Cerebellar cortex (tissue), 1 donor: ENCODE measurements at places on chromosomes 11 and 22.

GRCh38 chr11:126355926-126356897 lies 726 bp downstream of the ST3GAL4 start:
- DNase-seq = no peak

DNA sequence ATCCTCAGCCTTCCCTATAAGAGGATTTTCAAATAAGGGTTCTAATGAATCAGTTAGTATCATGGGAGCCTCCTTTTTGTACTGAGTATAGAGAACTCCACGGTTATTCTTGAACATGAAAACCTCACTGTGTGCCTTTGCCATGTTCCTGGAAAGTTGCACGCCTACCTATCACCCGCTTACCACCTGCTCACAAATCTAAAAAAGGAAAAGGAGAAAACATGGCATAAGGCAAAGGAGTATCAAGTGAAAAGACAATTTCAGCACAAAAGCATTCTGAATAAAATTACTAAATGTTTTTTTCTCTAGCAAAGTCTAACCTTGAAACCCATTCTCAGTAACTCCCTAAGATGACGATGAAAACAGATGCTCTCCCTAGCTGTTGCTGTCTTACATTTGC lies 511.8 kb upstream of the API5 start:
- DNase-seq = no peak

- DNase-seq = peak; percentile 55
These were observed 34.1 kb upstream of the ZBTB16 start for GRCh38 chr11:114025329-114025907.

DNA sequence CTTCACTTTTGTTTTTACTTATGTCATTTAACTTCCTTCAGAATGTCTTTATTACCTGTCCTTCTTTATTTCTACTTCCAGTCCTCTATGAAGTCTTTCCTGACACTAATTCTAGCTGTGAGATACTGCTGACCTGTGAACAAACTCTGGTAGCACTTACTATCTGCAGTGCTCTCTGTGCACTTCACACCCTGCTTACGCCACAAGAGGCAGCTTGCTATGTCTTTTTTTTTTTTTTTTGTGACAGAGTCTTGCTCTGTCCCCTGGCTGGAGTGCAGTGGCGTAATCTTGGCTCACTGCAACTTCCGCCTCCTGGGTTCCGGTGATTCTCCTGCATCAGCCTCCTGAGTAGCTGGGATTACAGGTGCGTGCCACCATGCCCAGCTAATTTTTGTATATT lies 10.7 kb downstream of the STIM1 start:
- DNase-seq = no peak

- no peak for DNase-seq
These were observed 80.3 kb downstream of the BUD13 start for GRCh38 chr11:116692318-116693101.

DNA sequence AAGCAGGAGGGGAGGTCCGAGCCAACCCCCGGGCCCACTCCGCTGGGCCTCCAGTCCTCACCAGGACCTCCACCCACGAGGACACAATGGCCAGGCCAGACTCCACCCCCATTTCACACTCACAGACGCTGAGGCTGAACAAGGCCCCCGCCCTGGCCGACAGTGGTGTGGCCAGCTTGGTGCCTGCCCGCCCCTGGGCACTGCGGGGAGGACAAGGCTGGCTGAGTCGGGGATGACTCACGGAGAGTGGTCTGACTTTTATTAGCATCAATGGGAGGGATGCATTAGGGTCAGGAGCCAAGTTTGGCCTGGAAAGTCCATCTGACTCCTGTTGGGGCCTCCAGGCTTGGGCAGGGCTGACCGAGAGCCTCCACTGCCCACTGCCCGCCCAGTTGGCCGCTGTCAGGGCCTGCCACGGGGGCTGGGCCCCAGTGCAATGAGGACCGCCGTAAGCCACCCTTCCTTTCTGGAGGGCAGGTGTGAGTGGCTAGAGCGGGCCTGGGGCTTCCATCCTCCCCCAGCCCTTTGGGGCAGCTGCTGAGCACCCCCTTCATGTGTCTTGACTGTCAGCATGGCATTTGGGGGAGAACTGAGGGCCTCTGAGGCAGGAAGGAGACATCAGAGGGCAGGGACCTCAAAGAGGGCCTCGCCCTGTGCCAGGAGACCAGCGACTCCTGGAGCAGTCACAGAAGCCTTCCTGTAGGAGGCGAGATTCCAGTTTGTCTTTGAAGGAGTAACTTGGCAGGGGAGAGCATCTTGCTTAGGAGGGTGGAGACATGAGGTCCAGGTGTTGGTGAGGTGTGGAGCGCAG lies 10.6 kb downstream of the TSPAN32 start:
- no peak for DNase-seq

DNA sequence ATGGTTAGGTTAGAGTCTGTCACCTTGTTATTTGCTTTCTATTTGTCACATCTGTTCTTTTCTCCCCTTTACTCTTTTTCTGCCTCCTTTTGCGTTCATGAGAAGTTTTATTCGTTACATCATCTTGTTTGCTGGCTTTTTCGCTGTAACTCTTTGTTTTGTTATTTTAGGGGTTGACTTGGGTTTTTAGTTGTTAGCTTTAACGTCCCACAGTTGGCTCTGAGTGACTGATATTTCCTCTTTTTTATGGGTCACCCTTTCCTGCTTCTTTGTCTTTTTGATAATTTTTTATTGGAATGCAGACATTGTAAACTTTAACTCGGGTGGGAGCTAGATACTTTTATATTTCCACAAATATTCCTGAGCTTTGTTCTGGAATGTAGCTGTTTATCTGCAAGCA lies 13.3 kb upstream of the TNNT3 start:
- no peak for DNase-seq

DNA sequence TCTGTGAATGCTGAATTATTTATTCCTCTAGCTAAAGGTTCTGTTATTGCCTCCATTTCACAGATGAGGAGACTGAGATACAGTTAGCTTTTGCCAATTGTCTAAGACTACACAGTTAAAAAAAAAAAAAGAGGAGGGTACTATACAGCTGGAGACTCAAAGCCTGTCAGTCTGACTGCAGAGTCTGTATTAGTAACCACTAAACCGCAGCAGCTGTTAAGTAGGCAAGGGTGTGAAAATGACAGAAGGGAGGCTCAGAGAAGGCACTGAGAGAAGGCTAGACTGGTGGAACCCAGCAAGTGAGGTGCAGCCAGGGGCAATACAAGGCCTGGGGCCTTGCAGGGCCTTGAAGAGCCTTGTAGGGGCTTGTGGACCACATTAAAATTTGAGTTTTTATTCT lies 181.2 kb downstream of the CSNK2A3 start:
- no peak for DNase-seq

- no peak for DNase-seq
These were observed 14.7 kb upstream of the TUB start for GRCh38 chr11:8066036-8066910.

GRCh38 chr11:106281455-106282173 lies 204.2 kb downstream of the AASDHPPT start:
- no peak for DNase-seq

- no peak for DNase-seq
These were observed 15.6 kb upstream of the MFRP start for GRCh38 chr11:119361941-119362725.

DNA sequence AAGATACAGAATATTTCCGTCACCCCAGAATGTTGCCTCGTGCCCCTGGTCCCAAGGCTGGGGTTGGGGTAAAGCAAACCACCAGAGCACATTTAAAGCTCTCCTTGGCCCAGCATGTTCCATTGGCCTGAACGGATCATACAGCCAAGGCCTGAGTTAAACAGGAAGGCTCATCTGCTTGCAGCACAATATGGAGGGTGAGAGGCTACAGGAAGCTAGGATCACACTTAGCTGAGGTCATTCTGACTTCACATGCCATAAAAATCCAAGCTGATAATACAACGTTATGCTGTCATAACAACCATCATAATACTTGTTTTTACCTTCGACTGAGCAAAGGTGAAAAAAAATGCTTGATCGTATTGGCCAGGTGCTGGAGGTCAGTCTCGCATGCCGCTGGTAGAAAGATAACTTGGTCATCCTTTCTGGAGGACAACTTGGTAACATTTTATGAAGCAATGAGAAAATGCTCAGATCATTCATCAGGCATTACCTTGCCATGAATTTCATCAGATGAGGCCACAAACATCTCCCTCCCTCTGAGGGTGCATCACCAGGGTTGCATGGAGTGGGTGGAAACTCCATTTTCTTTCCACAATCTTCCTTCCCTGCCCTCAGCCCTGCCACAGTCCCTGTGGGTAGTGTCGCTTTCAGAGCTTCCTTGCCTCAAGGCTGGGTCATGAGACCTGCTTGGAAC lies 31.9 kb upstream of the RTL6 start:
- DNase-seq = no peak

DNA sequence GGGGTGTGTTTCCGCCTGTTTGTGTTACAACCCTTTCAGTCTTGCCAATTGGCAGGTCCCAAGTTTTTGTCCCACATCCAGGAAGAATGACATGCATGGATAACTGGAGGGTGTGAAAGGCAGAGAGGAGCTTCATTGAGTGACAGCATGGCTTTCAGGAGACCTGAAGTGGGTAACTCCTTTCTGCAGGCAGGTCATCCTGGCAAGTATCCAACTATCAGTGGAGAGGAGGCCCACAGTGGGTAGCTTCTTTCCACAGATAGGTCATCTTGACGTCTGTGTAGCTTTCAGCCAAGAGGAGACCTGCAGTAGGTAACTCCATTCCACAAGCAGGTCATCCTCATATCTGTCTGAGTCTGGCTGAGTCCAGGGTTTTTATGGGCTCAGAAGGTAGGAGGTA lies 1268.8 kb upstream of the CNTN5 start:
- DNase-seq = no peak

DNA sequence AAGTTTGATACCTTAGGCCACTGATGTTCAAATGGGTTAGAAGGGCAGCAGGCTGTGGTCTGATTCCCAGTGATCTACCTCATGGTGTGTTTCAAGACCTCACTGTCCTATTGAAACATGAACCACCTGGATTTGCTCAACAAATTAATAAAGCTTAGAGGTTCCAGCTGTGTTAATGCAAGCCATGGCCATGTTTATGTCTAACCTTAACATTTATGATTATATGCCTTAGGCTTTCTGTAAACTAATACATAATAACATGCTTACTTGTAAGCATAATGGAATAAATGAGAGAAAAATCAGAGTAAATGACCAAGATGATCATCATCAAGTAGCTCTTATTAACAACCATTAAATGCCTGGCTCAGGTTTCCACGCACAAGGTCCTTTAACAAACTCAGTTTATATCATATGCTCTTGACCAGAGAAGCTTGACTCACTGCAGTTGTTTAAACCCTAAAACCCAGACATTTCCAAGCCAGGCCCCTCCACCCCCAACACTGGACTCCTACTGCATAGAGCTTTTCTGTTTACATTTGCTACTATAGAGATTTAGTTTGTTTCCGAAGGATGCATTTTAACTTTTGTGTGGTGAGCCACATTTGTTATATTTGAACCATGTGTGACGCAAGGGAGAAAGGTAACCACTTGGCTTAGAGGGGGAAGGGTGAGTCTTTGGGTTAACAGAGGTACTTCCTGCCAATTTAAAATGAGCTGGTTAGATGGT lies 43.7 kb downstream of the KREMEN1 start:
- no peak for DNase-seq

- no peak for DNase-seq
These were observed 38.1 kb upstream of the KCNQ1OT1 start for GRCh38 chr11:2737866-2738265.

DNA sequence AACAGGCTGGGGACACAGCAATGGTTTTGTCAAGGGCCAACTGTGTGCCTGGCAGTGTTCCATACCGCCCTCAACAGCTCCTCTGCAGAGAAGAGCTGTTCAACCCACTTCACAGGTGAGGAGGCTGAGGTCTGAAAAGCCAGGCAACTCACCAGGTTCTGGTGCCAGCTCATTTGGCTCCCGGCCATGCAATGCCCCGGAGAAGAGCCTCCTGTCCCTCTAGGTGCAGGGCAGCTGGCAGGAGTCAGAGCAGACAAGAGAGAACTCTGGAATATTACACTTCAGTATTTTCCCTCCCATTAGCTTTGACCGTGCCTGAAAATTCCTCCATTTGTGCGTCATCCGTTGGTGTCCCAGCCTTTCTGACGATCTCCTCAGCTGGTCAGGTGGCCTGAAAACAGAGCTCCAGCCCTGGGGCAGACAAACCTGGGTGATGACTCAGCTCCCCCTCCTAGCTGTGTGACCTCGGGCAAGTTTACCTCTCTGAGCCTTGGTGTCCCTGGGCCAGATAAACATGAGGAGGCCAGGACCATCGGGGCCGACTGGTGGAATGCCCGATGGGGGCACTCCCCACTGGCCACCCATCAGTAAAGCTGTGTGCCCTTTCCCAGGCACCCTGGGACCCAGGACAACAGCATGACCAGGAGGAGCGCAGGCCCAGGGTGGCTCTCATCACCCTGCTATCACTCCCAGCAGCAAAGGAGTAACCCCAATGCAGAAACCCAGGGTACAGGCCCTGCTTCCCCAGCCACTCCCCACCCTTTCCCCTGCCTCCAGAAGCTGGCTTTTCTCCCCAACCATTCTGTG lies 9.6 kb upstream of the C1QTNF6 start:
- DNase-seq = peak; percentile 61

DNA sequence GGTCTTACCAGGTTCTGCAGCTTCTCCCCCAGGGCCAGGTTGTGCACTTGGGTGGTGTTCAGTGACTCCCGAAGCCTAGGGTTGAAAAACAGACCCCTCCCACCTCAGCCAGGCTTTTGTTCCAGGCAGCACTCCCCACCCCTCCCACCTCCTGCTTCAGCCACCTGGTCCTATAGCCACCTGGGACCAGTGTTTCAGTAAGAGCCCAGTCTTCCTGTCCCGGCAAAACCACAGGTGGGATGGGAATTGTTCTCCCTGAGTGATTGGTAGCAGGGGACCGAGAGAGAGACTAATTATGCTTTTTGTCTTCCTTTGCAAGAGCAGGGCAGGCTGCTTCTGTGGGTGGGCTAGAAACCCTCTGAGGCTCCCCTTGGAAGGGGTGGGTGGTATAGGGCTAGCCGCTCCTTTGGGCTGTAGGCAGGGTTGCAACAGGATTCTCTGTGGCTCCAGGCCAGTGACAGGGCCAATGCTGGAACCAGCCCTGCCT lies 8.5 kb upstream of the NAALADL1 start:
- DNase-seq = no peak

GRCh38 chr22:44554411-44554810 lies 56.4 kb upstream of the RTL6 start:
- no peak for DNase-seq

DNA sequence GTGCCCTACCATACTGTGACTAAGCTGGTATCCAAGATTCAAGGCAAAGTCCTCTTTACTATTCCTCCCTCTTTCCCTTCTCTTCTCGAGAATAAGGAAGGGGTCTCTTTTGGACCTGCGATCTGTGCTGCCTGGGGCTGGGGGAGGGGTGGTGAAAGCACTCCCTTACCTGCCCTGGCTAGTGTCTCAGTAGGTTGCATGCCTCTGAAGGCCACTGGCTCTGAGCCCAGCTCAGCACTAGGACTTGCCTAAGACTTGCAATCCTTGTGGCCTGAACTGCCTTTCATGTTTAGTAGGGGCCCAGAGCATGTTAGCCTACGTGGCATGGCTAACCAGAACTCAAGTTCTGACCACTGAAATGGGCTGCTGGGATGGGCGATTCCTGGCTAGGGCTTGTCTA lies 13.0 kb upstream of the REXO2 start:
- DNase-seq = no peak

GRCh38 chr11:68722143-68722542 lies 29.2 kb downstream of the TESMIN start:
- no peak for DNase-seq
